ENCODE measurements at places on chromosomes 5 and 9.

DNA sequence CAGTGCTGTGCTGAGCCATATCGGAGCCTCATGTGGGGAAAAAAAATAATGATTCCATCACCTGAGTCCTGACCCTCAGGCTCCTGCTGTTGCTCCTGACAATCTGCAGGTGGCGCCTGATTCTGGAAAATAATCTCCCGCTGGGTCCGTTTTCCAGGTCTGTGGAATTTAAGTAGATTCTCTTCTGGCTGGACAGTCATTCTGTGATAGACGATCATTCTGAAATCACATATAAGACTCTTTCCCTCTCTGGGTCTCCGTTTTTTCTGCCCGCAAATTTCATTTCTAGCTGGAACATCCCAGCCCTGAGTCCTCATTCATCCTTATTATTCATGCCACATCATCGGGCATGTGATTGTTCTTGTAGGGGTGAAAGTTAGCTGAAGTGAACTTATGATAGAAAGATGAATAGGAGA lies 22.1 kb upstream of the STXBP1 start:
- no peak for DNase-seq

DNA sequence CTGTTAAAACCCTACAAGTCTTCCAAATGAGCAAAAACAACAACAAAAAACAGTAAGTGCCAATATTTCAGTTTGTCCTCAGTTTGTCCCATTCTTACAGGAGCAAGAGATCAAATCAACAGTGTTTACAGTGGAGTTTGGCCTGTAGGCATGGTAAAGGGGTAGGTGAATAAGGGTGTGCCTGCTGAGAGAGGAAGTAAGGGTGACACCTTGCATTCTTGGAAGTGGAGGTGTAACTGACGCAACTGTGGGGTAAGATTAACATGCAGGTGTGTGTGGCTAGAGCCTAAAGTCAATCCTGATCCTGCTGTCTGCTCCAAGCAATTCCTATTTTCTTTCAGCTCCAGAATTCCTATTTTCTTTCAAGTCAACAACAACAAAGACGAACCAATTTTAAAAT lies 43.4 kb downstream of the PFDN1 start:
- DNase-seq: no peak

DNA sequence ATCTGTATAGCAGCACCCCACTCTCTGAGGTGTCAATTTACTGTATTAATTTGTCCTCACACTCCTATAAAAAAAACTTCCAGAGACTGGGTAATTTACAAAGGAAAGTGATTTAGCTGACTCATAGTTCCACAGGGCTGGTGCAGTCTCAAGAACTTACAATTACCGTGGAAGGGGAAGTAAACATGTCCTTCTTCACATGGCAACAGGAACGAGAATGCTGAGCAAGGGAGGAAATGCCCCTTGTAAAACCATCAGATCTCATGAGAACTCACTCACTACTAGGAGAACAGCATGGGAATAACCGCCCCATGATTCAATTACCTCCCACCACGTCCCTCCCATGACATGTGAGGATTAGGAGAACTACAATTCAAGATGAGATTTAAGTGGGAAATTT lies 602.6 kb downstream of the MTRR start:
- DNase-seq: no peak

DNA sequence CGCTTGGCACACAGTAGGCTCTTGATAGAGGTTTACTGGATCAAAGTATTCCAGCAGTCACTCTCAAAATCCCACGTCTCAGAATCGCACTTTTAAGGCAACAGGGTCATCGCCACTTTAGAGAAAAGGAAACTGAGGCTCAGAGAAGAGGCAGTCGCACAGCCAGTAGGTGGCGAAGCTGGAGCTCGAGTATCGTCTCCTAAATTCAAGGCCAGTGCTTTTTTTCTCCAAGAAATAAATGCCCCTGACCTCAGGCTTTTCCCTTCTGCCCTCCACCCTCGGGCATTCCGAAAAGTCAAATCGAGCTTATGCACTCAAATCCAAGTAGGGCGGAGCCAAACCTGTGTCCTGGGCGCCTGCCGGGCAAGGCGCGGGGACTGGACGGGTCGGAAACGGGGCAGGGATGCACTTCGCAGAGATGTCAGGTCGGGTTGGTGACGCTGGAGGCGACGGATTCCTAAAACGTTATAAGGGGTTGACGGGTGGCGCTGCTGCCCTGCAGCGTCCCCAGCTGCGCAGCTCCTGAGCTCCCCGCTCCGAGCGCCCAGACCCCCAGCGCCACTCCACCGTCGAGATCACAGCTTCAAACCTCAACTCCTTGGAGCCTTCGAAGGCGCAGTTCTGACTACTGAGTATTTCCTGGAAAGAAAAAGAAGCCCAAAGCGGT lies 4.7 kb upstream of the FOXB2 start:
- DNase-seq: no peak

DNA sequence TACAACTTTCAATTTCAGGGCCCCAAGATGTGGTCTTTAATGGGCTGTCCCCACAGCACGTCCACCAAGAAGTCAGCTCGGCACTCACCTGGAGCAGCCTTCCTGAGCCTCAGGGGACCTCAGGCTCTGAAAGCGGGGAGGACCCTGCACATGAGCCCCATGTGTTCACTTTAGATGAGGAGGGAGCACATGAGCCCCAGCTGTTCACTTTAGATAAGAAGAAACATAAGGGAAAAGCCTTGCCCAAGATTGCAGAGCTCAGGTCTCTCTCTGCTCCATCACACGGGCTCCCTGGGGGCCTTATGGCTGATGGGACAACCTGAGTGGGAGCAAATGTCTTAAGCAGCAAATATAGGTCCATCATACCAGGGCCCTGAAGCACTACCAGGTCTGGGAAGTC lies 56.4 kb downstream of the NIPSNAP3B start:
- DNase-seq: no peak

DNA sequence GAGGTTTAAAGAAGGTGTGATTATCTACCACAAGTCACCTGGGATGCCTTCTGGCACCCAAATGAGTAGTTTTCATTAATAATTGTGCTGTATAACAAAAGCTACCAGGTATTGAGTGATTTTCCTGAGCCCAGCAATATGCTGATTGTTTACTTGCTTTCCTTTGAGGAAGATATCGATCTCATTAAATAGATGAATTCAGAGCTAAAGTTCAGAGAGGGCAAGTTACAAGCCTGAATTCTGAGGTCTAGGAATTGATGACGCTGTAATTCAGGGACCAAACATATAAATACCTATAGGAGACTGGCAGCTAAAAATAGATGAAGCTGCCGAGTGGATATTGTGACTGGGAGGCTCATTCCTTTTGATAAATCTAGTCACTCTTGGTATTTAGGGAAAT lies 1.1 kb downstream of the ERCC6L2 start:
- DNase-seq: peak; percentile 20

DNA sequence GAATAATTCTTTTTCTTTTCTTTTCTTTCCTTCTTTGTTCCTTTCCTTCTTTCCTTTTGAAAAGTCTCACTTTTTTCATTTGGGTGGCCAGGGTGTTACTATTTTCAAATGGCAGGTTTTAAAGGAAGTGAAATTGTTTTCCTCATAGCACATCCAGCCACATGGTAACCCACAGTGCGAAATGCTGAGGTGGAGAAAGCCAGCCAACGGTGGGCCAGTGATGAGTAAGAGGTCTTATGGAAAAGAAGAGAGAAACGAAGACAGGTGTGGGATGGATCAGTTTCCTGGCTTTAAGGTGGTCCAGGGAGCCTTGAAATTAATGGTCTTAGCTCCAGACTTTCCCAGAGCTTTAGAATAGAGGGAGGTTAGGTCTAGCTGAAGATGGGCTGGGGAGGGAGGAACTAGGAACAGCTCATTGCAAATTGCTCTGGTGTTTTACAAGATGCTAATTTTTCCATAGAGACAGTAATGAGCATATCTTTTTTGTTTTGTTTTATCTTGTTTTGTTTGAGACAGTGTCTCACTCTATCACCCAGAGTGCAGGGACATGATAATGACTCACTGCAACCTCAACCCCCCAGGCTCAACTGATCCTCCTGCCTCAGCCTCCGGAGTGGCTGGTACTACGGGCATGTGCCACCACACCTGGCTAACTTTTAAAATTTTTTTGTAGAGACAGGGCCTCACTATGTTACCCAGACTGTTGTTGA lies 17.8 kb downstream of the ITK start:
- no peak for DNase-seq

- peak; percentile 60 for DNase-seq
Observed at GRCh38 chr5:172370648-172371545, 83.4 kb downstream of the SH3PXD2B start.

DNA sequence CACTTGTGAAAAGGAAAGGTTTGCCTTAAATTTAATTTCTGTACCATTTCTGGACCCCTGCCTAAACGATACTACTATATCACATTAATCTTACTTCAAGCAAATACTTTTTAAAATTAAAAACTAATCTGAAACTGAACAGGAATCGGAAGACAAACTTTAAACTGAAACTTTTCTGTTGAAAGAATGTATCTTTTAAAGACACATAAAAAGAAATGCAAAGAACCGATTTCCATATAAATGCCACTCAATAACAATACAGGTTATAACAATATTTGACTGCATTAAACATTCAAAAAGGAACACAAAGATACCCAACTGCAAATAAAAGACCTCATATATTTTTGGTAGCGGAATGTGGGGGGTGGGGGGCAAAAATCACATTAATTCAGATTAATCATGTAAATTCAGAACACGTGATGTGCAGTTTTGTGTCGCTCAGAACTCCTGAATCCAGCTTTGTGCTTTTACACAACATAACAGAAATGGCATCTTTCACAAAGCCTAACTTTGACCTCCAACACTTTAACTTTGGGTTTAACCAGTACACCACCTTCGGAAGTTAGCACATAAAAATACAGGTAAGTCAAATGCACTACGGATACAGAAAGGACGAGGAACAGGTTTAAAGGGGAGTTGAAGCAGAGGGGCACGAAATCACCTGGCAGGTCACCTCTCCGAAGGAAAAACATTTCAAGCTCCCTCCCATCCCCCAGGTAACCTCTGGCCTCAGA lies 925 bp downstream of the LIFR start:
- no peak for DNase-seq

GRCh38 chr5:111742177-111742994 lies 14.6 kb downstream of the NREP start:
- no peak for DNase-seq

DNA sequence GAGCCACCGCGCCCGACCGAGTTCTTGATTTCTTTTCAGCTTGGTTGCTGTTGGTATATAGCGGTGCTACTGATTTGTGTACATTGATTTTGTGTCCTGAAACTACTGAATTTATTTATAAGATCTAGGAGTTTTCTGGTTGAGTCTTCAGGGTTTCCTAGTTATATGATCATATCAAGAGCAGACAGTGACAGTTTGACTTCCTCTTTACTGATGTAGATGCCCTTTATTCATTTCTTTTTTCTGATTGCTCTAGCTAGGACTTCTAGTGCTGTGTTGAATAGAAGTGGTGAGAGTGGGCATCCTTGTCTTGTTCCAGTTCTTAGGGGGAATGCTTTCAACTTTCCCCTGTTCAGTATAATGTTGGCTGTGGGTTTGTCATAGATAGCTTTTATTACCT lies 17.4 kb upstream of the LRRC19 start:
- no peak for DNase-seq

GRCh38 chr5:161261668-161262323 lies 284.7 kb downstream of the GABRB2 start:
- DNase-seq: no peak

GRCh38 chr5:14172149-14172795 lies 29.1 kb downstream of the TRIO start:
- no peak for DNase-seq

- no peak for DNase-seq
Observed at GRCh38 chr9:5453673-5454072, 3.3 kb downstream of the CD274 start.

- DNase-seq: no peak
Observed at GRCh38 chr5:9932770-9933169, 302.6 kb upstream of the TAS2R1 start.

DNA sequence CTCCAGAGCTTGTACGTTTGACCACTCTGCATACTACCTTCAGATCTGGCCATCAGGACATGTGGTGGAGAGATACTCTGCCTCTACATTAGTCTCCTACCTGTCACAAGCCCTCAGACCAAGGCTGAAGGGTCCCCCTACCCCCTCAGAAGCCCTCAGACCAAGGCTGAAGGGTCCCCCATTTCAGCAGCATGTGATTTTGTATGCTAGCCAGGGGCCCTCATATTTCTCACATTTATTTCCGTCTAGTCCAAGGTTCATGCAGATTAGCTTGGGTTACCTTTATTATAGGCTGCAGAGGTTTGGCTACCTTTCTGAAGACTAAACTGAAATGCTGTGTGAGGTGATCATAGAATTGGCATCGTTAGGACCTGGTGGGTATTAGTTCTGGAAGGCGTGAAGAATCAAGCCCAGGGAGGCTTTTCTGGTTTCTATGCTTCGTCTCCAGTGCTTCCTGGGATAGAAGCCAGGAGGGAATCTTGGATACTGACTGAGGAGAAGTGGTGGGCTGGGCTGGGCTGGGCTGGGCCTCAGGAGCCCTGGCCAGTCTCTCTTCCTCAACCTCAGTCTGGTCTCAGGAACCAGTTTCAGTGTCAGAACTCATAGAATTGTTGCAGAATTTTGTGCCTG lies 2.8 kb downstream of the SMIM32 start:
- no peak for DNase-seq

- DNase-seq: peak; percentile 95
Observed at GRCh38 chr5:81971712-81972491, at the start of gene ATG10. ATG10 (plus strand) TSS chr5:81972023; CDS start chr5:81987571, 15,548 bp downstream.

- DNase-seq: no peak
Observed at GRCh38 chr9:130150779-130151382, 21.3 kb upstream of the NCS1 start.

- DNase-seq: no peak
Observed at GRCh38 chr9:113449376-113449775, 14.2 kb upstream of the RGS3 start.

GRCh38 chr5:107764976-107765804 lies 94.5 kb upstream of the EFNA5 start:
- no peak for DNase-seq

DNA sequence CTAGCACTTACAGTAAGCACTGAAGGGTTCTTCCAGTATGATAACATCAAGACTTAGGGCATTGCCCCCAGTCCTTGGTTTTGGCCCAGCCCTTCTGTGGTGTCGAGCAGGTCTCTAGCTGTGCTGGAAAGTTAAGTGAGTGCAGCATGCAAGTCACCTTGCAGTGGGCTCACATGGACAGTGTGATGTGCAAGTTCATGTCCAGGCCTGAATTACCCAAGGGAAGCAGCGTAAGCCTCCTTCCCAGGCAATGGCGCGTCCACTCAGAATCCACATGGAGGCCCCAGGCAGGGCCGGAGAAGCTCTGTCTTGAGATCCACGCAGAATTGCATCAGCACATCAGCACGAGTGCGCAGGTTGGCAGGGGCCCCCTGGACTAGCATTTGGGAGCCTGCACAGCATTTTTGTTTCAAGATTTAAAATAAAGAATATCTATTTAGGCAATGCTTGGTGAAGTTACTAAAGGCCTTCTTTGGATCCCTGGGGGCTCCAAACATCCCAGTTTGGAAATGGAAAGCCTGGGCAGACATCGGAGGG lies 108.4 kb upstream of the ALDH1B1 start:
- DNase-seq: no peak

- DNase-seq: no peak
Observed at GRCh38 chr5:96293966-96294883, 138.8 kb downstream of the PCSK1 start.

- no peak for DNase-seq
Observed at GRCh38 chr5:159121061-159121460, 21.3 kb upstream of the EBF1 start.
